ENCODE measurements at places on chromosomes 3 and 15. TPM values are rescaled to one million over a fixed set of nuclear protein-coding genes. Genes with fewer than 3 reads are reported as not detected.

PAQR9 gene
- not detected for total RNA-seq

MNS1 gene
- 3.0 TPM for total RNA-seq

ZCWPW2 gene
- not detected for total RNA-seq

CHST2 gene
- total RNA-seq, result 36.9 TPM

CP gene
- total RNA-seq, result not detected

CDHR4 gene
- not detected for total RNA-seq

GP9 gene
- total RNA-seq, result not detected

CILP gene
- 1.1 TPM for total RNA-seq

CCDC54 gene
- not detected for total RNA-seq

MKRN3 gene
- 14.5 TPM for total RNA-seq

ANKRD63 gene
- not detected for total RNA-seq

HIGD2B gene
- not detected for total RNA-seq

ROPN1 gene
- 0.21 TPM for total RNA-seq

GPR27 gene
- total RNA-seq, result not detected

CASR gene
- not detected for total RNA-seq

CD96 gene
- total RNA-seq, result 0.07 TPM

NANOGP8 gene
- not detected for total RNA-seq

PSTPIP1 gene
- total RNA-seq, result 0.53 TPM
